Activated CD8-positive, alpha-beta memory T cell treated with anti-CD3 and anti-CD28 coated beads, Interleukin-2, amount 50 U/mL, for 48 hours (primary cell): ENCODE measurements at places on chromosomes 1 and 21.

- DNase-seq = no peak
These were observed 556.5 kb upstream of the BRINP3 start for GRCh38 chr1:191034132-191034531.

DNA sequence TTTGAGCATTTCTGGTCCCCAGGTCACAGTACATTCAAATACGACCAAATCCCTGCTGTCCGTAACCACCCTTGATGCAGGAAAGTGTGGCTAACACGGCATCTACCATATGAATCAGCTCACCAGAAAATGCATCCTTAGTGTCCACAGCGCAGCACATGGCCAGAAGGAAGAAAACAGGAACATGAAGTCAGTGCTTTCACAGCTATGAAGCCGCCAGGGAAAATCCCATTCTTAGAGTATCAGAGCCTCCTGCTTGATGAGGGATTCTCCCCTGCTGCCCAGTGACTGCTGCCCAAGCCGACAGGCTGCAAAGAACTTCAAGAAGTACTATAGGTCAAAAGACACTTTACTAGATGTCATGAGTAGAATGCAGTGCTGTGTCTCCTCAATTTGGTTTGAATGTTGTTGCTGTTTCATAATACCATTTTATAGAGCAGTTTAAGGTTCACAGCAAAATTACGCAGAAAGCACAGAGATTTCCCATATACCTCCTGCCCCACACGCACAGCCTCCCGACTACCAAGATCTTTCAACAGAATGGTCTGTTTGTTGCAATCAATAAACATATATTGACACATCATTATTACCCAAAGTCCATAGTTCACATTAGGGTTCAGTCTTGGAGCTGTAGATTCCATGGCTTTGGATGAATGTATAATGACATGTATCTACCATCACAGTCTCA lies 14.5 kb downstream of the TIAM1 start:
- DNase-seq = no peak

DNA sequence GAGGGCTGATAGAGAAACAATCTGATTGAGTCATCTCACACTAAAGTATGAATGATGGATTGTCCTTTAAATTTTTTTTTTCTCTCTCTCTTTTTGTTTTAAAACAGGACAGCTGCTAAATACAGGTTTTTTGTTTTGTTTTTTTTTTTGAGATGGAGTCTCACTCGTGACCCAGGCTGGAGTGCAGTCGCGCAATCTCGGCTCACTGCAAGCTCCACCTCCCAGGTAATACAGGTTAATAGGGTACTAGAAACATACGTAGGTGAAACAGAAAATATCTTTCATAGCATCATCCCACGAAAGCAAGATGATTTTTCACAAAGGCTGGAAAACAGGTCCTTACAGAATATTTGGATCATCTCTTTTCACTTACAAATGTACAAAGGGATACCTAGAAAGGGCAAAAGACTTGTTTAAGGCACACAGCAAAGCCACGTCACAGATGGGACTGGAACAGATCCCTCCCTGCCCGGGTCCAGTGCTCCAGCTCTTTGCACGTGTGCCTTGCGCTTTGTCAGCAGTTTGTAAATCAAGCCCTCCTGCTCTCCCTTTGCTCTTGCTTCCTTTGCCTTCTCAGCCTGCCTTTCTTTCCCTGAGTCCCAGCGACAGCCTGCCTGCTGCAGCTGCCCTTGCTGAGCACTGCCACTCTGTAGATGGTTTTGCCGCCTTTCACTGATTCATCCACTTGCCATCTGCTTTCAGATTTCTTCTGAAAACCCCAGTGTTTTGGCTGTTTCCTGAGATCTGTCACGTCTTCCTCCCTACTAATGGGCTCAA lies 171.3 kb upstream of the BEND5 start:
- DNase-seq = no peak

- DNase-seq = no peak
These were observed 44.8 kb downstream of the DHRS3 start for GRCh38 chr1:12573015-12573825.

DNA sequence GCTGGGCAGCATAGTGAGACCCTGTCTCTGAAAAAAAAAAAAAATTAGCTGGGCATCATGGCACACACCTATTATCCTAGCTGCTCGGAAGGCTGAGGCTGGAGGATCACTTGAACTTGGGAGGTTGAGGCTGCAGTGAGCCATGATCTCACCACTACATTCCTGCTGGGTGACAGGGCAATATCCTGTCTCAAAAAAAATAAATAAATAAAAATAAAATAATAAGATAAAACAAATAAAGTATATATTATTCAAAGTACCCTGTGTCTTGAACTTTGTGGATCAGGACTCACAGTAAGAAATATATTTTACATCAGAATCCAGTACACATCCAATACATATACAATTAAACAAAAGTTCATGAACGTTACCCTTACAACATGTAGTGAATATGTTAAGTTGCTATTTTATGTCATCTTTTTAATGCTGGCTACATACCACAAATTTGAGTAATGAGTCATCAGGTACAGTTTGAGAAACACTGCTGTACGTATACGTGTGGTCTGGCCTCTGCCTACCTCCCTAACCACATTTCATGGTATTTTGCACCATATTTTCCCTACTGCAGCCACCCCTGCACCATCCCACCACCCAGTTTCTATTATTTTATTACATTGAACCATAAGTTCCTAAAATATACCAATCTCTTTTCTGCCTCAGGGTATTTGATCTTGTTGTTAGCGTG lies 4.4 kb downstream of the NME7 start:
- no peak for DNase-seq

GRCh38 chr1:29859126-29859525 lies 622.8 kb downstream of the PTPRU start:
- DNase-seq = no peak

DNA sequence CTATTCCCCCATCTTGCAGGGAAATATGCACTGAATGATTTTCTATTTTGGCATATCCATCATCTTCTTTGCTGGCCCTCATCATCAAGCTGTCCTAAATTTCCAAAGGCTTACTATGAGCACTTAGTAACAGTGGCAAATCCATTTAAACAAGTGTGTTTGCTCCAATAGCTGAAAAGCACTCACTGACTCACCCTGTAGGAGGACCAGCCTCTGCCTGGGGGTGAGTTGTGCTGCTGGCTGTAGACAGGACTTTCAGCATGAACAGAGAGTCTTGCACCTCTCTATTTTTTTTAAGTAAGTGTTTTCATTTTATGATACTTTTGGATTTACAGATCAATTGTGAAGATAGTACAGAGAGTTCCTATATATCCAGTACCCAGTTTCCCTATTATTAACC lies 97.3 kb downstream of the SLC35F3 start:
- no peak for DNase-seq

DNA sequence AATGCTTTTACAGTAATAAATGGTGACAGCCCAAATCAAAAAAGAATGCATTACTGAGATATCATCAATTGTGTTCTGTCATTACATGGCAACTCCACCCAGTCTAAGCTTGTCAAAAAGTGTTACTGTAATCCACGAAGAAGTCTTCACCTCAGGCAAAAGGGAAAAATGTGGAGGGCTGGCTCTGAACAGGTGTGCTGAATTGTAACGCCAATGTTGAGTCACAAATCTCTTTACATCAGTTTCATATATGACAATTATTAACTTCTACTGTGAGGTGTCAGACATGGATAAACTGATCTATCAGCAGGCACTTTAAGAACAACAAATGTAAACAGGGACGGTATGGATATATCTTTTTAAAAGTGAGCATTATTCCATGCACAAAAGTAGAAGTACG lies 98.5 kb upstream of the DMRTA2 start:
- no peak for DNase-seq

- DNase-seq = peak; percentile 80
These were observed 6.7 kb upstream of the FAM167B start for GRCh38 chr1:32240140-32240951.
